Activated naive CD8-positive, alpha-beta T cell treated with anti-CD3 and anti-CD28 coated beads for 36 hours (primary cell): ENCODE measurements at places on chromosomes 3 and 15.

DNA sequence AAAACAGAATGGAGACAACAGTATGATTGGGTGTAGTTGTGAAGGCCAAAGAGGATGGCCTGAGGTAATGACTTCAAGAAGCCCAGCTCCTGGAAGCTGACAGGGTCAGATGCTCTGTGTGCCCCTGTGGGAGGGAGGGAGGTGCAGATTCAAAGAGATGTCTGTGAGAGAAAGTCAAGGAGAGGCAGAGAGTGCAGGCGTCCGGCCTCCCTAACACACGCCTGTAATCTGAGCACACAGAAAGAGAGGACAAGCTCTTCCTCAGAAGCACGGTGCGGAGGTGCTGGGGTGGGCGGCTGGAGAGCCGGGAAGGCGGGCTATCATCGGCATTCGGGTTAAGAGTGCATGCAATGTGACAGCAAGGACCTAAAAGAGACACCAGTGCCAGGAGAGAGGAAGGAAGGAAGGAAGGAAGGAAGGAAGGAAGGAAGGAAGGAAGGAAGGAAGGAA is 238.2 kb upstream of the HES1 start:
- DNase-seq, result no peak

DNA sequence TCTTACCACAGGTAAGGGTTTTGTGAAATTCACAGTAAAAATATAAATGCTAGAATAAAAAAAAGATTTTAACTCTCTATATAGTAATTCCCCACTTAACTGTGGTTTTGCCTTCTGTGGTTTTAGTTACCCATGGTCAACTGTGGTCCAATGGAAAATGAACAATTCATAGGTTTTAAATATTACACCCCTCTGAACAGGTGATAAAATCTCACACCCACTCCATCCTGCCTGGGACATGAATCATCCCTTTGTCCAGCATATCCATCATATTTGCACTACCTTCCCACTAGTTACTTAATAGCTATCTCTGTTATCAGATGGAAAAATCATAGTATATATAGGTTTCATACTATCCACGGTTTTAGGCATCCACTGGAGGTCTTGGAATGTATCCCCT is 49.2 kb downstream of the HDGFL3 start:
- peak; percentile 1 for DNase-seq

GRCh38 chr3:158492685-158493084 is 78.3 kb upstream of the MLF1 start:
- no peak for DNase-seq

DNA sequence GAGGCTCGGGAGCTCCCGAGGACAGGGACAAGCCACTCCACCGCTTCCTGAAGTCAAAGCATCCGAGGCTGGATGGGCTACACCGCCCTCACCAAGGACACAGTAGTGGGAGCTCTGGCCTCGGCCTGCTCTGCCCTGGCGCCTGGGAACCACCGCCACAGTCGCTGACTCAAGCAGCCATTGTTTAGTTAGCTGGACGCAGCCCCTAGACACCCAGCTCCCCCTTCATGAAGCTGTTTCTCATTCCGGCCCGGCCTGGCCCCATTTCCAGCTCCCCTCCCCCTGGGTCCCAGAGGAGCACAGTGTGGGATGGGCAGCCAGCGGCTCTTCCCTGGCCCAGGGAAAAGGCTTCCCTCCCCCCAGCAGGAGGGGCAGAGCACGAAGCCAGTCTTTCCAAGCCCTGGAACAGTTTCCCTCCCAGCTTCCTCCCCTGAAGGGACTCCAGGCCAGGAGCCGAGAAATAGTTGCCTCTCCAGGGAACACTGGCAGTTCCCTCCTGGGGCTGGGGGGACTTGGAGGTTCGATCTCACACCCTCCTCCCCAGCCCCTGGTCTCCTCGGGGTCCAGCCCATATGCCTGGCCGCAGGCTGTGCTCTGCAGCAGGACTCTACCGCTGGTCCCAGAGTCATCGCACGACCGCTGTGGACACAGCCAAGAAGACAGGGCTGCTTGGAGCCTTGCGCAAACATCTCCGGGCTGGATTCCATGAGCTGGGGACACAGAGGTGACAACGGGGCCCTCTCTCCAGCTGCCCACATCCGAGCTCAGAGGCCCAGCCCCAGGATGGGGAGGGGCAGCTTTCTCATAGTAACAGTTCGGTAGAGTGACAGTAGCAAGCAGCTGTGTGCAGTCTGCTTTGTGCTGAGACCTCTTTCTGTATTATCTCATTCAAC is 10.0 kb downstream of the PLXND1 start:
- DNase-seq, result no peak

- peak; percentile 55 for DNase-seq
Measured at GRCh38 chr15:58472821-58473581, 41.2 kb downstream of the LIPC start.

DNA sequence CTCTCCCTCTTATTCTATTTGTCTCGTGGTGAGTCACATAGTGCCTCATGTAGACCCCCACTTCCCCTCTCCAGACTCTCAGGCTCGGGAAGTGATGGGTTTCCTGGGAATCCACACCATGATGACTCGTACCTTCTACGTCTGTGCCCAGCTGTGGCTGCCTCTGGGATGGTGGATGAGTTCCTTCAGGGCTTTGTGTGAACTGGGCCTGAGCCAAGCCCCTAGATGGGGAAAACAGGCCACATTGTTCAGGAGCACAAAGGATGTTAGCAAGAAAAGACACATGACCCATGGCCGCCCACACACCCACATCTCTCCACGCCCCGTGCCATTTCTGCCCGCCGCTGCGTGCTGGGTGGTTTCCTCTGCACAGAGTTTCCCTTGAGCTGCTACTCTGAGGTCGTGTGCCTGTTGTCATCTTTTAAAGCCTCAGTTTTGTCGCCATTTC is 10.5 kb downstream of the ISG20 start:
- peak; percentile 86 for DNase-seq

GRCh38 chr3:58520403-58521335 is 16.3 kb downstream of the ACOX2 start:
- no peak for DNase-seq

DNA sequence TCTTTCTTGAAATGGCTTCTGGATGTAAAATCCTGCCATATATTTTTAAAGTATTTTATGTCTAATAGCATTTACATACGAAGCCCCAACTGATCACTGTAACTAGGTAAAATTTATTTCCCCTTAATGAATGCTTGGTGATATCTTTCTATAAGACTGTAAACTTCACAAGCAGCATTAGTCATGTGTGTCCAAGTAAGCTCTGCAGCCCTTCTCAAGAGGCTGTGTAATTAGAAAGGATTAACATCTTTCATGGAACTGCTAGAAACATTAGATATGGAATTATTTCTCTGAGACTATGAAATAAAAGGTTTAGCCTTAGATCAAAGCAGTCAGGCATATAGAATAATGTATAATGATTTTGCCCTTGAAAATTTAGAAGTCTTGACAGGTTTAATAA is 143.3 kb downstream of the EPHA3 start:
- DNase-seq, result no peak

DNA sequence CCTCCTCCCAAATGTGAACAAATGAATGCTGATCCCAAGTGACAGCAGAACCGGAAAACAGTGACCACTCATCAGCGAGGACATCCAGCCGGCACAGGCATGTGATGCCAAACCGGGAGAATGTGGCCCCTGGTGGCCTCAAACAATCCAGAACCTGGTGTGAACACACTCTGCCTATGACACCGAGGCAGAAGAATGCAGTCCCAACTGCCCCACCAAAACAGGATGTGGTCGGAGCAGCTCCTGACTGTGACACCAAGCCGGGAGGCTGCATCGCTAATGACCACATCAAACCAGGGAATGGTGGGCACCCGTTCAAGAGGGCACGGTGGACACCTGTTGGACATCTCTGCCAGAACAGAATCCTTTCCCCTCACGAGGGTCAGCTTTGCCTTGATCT is 15.4 kb downstream of the SCN5A start:
- DNase-seq, result no peak

DNA sequence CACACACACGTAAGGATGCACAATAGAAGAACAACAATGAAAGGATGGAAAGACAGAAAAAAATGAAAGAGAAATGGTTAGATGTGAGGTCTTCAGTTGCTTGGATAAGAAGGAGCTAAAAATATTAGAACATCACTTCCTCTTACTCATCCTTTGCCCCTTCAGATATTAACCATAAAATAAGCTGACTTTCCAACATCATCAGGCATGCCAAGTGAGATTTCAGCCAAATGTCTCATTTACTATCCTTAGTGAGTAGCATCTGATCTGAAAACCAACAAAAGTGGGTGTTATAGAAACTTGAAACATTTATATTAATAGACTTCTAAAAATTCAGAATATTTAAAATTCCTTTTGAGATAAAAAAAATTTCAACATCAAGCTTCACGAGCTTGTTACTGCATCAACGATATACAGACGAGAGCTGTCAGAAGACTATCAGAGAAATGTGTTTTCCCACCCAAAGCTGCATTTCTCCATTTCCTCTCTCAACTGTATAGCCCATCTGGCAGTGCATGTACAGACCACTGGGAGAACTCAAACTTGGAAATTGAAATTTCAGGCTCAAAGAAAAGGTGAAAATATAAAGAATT is 25.4 kb upstream of the LSAMP start:
- no peak for DNase-seq

DNA sequence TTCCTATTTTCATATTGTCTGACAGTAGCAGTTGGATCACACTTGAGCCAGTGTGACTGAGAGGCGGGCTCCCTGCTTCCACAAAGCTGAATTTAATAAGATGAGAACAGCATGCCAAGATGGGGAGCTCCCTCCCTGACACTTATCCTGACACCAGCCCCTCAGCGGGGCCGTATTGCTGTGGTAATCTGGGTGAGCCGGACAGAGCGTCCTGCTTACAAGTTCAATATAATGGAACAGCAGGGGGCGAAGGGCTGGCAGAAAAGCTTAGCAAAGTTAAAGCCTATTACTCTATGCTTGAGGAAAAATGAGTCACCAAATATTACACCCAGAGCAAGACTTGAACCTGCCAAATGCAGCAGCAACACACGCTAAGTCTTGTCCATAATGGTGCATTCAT is 163.8 kb upstream of the CMC1 start:
- no peak for DNase-seq

DNA sequence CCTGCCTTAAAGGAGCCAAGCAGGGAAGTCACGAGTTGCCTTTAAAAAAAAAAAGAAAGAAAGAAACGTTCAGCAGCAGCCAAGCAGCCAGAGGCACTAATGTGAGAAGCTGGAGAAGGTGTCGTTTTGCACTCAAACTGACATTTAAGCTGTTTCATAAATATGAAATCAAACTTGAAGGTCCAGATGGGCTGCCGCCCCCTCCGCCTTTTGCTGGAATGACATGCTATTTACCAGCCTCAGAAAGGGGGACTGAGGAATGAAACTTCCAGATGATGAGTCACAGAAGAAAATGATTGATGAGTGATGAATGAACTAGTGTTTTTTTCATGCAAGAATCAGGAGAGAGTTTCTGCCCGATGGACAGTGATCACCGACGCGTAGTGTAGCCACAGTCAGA is 396.8 kb downstream of the IGSF11 start:
- DNase-seq, result no peak

GRCh38 chr3:18892047-18892446 is 256.3 kb upstream of the KCNH8 start:
- DNase-seq, result no peak
